ENCODE measurements at places on chromosomes 12 and 14.
A peak's percentile ranks its signal among the peaks of the same experiment; 100 is the strongest.

GRCh38 chr12:54012631-54013409, 4.0 kb downstream of the HOXC8 start:
- no peak for DNase-seq

- no peak for DNase-seq
These were observed 57.1 kb upstream of the PCED1B start for GRCh38 chr12:47022296-47022695.

- DNase-seq = no peak
These were observed at the start of gene LAG3 for GRCh38 chr12:6772331-6772695. Gene LAG3, plus strand, starts transcription at chr12:6772520. Its CDS starts 333 bp downstream, at chr12:6772853.

DNA sequence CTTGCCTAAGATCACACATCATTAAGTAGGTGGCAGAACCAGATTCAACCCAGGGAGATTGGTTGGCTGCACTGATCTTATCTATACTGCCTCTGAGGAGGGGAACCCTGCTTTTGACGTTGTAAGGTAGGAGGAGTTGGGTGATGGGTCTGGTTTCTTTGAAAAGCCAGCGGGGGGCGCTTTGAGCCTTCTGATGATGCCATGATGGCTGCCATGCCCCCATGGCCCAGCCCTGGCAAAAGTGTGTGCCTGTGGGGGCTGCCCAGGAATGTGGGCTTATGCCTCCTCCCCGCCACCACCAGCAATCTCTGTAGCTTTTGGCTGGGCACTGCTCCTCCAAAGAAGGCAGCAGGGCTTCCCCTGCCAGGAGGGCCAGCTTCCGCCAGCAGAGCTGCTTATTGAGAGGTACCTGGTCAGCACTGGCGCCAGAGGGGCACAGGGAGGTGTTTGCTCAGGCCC, 224.3 kb downstream of the SLC41A2 start:
- no peak for DNase-seq

GRCh38 chr14:32710231-32710671, 228.4 kb upstream of the NPAS3 start:
- DNase-seq = no peak

DNA sequence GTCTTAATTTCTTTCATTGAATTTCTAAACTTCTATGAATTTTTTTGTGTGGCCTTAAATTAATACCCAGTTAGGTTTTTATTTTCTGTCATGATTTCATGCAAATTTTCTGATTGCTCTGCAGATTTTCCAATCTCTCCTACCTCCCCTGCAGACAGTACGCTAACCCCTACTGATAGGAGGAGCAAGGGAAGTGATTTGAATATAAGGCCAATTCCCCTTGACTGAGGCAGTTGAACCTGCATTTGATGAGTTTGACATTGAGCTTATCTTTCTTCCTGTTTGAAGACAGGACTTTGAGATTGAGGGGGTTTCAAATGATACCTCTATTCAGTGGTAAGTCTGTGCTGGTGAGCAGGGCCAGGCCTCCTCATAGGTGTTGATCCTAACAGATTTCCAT, 74.6 kb downstream of the SNAPC1 start:
- no peak for DNase-seq

DNA sequence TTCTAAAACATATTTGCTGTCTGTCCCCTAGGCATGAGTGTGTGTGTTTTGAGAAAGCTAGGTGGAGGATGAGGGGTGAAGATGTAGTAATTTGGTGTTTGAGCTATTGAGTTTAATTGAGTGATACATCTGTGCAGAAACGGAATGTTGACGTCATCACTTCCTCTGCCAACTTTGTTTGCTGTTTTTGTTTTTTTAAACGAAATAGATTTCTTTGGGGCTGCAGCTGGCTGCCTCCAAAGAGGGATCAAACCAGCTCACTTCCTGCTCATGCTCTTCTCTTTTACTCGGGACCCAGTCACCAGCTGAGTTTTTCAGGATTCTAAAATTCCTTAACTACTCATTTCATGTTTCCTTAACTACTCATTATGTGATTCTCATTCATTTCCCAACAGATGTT, 19.5 kb upstream of the CRACR2A start:
- no peak for DNase-seq

GRCh38 chr14:65000898-65001591, 14.3 kb downstream of the FNTB start:
- no peak for DNase-seq

DNA sequence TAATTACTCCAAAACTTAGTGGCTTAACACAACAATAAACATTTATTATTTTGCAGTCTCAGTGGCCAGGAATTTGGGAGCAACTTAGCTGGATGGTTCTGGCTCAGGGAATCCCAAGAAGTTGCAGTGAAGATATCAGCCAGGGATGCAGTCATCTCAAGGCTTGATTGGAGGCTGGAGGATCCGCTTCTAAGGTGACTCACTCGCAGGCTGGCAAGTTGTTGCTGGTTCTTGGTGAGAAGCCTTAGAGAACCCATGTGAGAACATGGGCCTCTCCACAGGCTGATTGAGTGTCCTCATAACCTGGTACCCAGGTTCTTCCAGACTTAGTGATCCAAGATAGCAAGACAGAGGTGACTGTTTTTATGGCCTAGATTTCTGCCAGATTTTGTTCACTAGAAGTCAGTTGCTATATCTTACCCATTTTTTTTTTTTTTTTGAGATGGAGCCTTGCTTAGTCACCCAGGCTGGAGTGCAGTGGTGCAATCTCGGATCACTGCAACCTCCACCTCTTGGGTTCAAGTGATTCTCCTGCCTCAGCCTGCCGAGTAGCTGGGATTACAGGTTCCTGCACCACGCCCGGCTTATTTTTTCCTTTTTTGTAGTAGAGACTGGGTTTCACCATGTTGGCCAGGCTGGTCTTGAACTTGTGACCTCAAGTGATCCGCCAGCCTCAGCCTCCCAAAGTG, 32.5 kb downstream of the BRMS1L start:
- no peak for DNase-seq

GRCh38 chr14:94770815-94771157, 873 bp upstream of the GSC start:
- no peak for DNase-seq

DNA sequence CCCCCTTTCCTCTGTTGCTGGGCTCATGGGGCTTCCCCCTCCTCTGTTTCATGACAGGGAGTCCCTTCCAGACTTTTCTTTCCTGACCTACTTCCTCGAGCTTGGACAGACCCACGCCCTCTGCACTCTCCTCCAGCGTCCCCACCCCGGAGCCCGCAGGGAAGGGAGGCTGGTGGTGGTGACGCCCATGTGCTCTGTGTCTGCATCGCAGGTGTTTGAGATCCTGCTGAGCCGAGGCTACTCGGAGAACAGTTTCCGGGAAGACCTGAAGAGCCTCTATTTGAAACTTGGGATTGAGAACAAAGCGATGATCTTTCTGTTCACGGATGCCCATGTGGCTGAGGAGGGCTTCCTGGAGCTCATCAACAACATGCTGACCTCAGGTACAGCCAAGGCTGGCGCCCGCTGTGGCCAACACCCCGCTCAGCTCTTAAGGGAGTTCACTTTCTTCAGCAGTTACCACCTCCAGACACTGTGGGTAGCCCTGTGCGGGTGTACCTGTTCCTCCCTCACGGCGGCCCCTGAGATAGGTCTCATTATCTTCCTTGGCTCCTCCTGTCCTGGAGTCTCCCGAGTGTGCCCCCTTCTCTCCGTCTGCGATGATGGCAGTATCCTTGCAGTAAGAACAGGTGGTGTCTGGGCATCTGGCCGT, 85.6 kb downstream of the CCDC92 start:
- DNase-seq = no peak

DNA sequence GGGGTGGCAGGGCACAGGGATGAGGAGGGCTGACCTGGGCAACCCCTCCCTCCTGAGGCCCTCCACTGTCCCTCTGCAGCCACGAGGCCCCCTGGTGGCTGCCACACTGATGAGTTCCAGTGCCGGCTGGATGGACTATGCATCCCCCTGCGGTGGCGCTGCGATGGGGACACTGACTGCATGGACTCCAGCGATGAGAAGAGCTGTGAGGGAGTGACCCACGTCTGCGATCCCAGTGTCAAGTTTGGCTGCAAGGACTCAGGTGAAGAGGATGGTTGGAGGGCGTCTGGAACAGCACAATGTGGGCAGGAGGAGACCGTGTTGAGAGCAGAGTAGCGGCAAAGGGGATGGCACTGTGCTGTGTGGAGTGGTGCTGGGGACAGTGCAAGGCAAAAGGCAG, 25.7 kb upstream of the LRP1-AS start:
- peak; percentile 53 for DNase-seq

DNA sequence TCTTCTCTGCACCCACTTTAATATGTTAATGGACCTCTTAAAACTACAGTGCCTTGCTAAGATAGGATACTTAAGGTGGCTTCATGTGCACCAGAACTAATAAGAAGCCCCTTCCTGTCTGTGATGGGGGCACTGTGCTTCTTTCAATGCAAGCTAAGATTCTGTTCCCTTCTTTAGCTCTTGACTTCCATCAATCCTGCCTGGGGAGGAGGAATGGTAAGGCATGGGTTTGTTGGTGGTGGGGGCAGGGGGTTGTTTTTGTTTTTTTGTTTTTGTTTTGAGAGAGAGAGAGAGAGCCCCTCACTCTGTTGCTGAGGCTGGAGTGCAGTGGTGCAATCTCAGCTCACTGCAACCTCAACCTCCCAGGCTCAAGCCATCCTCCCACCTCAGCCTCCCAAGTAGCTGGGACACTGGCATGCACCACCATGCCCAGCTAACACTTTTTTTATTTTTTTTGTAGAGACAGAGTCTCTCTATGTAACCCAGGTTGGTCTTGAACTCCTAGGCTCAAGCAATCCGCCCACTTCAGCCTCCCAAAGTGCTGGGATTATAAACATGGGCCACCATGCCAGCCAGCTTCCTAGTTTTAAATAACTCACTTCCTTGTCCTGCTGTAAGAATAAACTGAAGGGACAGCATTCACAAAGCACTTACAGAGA, 4.5 kb upstream of the KRT3 start:
- DNase-seq = no peak

DNA sequence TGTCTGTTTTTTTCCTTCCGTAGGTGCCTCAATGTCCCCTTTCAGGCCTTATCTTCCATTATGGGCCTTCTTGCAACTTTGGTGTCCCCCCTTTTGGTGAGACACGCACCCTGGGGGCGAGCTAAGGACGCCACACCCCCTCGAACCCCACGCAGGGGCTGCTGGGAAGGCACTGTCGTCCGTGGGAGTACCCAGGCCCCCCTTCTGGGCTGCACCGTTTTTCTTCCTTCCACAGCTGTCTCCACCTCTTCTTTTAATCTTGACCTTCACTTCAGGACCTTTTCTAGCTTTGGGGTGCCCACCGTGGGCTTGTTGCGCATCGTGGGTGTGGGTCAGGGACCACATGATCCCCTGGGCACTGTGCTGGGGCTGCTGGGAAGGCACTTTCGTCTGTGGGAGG, 271.8 kb downstream of the ALG10 start:
- DNase-seq = no peak

GRCh38 chr14:92943855-92944570, 21.1 kb downstream of the CHGA start:
- no peak for DNase-seq

DNA sequence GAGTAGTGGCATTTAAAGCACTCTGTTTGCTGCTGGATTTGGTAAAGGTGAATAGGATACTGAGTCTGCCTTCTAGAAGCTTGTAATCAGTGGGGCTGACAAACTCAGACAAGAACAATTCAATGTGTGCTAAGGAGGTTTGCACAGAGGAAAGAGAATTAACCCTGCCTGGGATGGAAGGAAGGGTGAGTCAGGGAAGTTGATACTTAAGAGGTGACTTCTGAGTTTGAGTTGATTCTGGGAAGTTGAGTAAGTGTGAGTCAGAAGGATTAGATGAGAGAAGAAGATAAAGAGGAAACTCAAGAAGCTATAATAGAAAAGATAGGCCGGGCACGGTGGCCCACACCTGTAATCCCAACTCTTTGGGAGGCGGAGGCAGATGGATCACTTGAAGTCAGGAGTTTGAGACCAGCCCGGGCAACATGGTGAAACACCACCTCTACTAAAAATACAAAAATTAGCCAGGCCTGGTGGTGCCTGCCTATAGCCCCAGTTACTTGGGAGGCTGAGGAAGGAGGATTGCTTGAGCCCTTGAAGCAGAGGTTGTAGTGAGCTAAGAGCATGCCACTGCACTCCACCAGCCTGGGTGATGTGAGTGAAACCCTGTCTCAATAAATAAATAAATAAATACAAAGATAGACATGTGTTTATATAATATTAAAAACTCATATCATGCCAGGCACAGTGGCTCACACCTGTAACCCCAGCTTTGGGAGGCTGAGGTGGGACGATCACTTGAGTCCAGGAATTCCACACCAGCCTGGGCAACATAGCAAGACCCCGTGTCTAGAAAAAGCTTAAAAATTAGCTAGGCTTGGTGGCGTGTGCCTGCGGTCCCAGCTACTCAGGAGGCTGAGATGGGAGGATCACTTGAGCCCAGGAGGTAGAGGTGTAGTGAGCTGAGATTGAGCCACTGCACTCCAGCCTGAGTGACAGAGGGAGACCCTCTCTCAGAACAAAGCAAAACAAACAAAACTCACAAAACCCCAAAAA, 126.8 kb upstream of the CPM start:
- no peak for DNase-seq

GRCh38 chr12:120115692-120116440, 687 bp downstream of the RAB35 start:
- DNase-seq = peak; percentile 49

- DNase-seq = peak; percentile 95
These were observed 14.3 kb upstream of the ARMH4 start for GRCh38 chr14:58166005-58166983.

DNA sequence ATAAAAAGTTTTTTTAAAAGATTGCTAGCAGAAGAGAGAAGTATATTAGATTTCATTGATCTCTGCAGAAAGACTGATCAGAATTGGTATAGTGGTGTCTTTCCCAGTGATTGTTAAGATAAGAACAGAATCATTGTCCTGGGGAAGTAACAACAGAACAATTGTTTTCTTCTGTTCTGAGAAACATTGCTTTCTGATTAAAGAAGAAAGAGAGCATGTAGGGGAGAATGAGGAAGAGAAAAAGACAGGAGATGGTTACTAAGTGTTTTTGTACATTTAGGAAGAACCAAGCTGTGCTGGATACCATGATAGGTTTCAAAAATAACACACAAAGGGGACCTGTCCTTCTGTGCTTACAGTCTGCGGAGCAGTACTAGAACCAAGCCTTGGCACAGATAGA, 5.0 kb downstream of the USP30 start:
- no peak for DNase-seq

DNA sequence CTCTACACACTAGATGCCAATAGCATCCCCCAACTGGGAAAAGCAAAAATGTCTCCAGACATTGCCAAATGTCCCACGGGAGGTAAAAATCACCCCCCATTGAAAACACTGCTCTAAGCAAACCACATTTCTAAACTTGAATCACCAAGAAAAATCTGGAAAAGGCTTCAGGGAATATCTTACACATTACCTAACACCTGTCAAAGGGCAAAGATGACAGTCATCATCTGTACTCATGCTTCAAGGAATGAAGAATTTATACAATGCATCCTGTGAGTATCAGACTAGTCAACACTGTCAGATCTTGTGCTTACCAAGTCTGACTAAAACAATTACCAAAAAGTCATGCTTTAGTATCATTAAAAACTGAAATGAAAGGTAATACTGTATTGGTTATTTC, 161.6 kb upstream of the SOX5 start:
- DNase-seq = no peak

- DNase-seq = no peak
These were observed 15.6 kb downstream of the AGAP2 start for GRCh38 chr12:57722716-57723629.
